Uterus (tissue), 4 donors: ENCODE measurements at places on chromosomes 12 and 14. TPM values are rescaled to one million over a fixed set of nuclear protein-coding genes. Genes with fewer than 3 reads are reported as not detected.
A peak's percentile ranks its signal among the peaks of the same experiment; 100 is the strongest.

DNA sequence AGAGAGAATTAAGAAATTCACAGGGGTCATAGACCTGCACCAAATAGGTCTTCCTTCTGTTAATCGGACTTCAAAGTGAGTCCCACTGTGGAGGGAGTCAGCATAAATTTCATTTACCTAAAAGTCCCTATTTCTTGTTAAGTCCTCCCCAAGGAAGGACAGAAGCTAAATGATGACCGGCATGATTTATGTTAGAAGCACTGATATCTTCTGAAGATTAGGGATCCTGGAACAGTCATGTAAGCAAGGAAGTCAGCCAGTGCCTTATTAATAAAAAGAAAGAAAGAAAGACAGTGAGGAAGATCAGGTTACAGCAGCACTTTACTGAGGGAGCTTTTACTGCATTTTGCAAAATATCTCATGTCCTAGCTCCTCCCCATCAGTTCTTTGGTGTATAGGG lies 287.5 kb downstream of the FOXG1 start:
- no peak for DNase-seq
- H3K36me3 ChIP-seq, result no peaks in the 10 kb centered on the region
- H3K4me3 ChIP-seq, result no peak overlapping the region
- H3K4me1 ChIP-seq, result no peaks in the 10 kb centered on the region
- H3K27me3 ChIP-seq, result no peaks in the 10 kb centered on the region

- H3K4me1 ChIP-seq, result no peaks in the 10 kb centered on the region
- no peak for DNase-seq
- H3K27ac ChIP-seq, result no peak overlapping the region
- H3K27me3 ChIP-seq, result no peaks in the 10 kb centered on the region
- H3K36me3 ChIP-seq, result no peaks in the 10 kb centered on the region
Measured at GRCh38 chr14:33414041-33414440, 475.4 kb downstream of the NPAS3 start.

DNA sequence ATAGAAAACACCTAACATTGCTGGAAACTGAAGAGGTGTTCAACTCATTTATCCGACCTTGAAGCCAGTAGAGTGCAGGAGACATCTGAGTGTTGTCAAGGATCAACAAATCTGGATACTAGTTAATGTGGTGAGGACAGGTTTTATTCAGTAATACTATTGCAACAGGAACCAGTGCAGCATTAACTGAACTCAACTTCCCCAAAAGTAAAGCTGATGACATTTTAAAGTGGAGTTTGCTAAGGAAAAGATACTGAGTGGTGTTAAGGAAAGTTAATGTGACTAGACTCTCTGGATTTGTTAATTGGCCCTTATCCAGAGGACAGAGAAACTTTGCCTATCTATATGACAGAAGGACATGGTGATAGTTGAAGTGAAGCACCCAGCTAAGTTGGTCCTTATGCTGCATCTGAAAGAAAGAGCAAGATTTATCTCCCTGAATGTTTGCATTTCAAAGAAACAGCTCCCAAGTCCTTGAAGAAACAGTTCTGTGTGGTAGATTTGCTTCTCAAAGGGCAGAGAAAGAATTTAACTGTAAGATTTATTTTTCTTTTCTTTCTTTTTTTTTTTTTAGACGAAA lies 1.2 kb upstream of the CLEC7A start:
- DNase-seq, result no peak
- no peak overlapping the region for H3K4me3 ChIP-seq

DNA sequence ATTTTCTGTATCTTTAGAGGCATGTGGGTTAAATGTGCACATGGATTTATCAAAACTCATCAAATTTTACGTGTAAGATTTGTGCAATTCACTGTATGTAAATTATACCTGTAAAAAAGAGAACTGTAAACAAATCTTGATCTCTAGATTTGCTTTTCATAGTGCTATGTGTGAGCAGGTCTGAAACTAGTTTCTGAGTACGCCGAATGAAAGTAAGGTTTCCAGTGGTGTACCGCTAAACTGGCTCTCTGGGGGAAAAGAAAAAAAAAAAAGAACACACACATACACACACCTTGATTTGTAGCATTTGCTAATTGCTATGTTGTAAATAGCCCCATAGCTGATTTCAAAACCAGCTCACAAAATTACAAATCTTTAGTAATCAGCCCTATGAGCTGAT lies 8.6 kb upstream of the SLC41A2 start:
- H3K27ac ChIP-seq, result no peak overlapping the region
- no peak overlapping the region for H3K4me3 ChIP-seq
- no peaks in the 10 kb centered on the region for H3K27me3 ChIP-seq
- H3K36me3 ChIP-seq, result no peaks in the 10 kb centered on the region
- no peak for DNase-seq

The CDK4 gene
- total RNA-seq, result 93.0 TPM

The KCNK10 gene
- total RNA-seq, result 0.14 TPM

DNA sequence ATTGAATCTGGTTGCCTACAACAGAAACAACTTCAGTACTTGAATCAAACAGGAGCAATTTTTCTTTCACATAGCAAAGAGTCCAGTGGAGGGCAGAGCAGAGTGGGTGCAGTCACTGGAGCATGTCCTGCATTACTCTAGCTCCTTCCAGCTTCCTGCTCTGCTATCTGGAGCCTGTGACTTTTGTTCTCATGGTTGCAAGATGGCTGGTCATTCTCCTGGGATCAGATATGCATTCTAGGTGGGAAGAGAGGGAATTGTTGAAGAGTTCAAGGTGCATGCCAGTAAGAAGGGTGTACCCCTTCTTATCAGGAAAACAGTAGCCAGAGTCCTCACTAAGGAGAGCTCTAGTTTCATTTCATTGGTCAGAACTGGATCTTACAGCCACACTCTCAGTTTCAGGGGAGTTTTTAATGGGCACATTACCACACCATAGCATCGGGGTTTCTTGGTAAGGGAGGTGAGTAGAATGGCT lies 8.0 kb downstream of the IFT43 start:
- no peaks in the 10 kb centered on the region for H3K36me3 ChIP-seq
- peak overlapping the region; percentile 86 for H3K27ac ChIP-seq
- DNase-seq, result no peak
- no peaks in the 10 kb centered on the region for H3K27me3 ChIP-seq
- no peak overlapping the region for H3K4me3 ChIP-seq

The MANSC4 gene
- total RNA-seq, result 0.73 TPM
